ENCODE measurements at places on chromosomes 13 and 19.

GRCh38 chr13:84249463-84249862, 367.2 kb upstream of the SLITRK1 start:
- no peak for DNase-seq

DNA sequence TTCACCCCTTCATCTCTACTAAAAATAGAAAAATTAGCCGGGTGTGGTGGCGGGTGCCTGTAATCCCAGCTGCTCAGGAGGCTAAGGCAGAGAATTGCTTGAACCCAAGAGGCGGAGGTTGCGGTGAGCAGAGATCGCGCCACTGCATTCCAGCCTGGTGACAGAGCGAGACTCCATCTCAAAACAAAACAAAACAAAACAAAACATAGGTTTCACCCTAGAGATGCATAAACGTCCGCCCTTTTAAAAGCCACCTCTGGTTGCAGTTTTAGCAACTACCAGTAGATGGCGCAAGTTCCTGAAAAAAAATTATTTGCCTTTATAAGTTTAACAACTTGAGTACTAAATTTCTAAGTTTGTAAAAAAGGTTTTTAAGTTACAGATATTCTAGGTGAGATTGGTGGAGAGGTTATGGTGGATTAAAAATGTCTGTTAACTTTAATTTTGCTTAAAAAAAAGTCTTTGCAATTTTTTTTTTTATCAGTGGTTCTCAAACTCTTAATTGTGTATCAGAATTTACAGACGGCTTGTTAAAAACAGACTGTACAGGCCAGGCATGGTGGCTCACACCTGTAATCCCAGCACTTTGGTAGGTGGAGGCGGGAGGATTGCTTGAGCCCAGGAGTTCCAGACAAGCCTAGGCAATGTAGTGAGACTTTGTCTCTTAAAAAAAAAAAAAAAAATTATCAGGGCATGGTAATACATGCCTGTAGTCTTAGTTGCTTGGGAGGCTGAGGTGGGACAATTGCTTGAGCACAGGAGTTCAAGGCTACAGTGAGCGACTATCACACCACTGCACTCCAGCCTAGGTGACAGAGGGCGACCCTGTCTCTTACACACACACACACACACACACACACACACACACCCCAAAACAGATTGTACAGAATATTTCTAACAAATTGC, 42.1 kb downstream of the NAA16 start:
- DNase-seq = no peak

- DNase-seq = no peak
Measured at GRCh38 chr13:59679254-59679653, 484.5 kb downstream of the DIAPH3 start.

GRCh38 chr13:104143760-104144416, 1077.7 kb upstream of the SLC10A2 start:
- DNase-seq = peak; percentile 14

- no peak for DNase-seq
Measured at GRCh38 chr13:27442071-27442647, 8.2 kb downstream of the MTIF3 start.

All from WTC11 (cell line).